Osteocyte (in vitro differentiated cells): ENCODE measurements at places on chromosomes 11 and 22.

GRCh38 chr22:26632422-26633155, 10.8 kb downstream of the CRYBA4 start:
- H3K27me3 ChIP-seq: peaks cover 44% of the 10 kb centered on the region
- no peaks in the 10 kb centered on the region for H3K36me3 ChIP-seq
- no peak overlapping the region for H3K27ac ChIP-seq
- no peak overlapping the region for H3K4me3 ChIP-seq
- no peaks in the 10 kb centered on the region for H3K4me1 ChIP-seq
- DNase-seq: no peak

DNA sequence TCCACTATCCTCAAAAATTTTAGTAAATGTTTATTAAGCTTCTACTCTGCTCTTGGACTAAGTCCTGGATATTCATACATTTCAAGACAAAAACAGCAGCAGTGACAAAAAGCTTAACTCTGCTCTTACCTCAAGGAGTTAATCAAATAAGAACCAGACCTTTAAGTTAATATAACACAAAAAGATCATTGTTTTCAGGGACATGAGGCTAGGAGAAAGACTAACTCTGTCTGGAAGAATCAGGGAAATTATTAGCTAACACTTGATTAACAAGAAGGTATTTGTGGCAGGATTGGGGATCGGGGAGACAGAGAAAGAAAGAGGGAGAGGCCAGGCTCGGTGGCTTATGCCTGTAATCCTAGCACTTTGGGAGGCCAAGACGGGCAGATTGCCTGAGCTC, 74.4 kb downstream of the PPP2R1B start:
- H3K4me1 ChIP-seq: peaks cover 27% of the 10 kb centered on the region
- H3K27ac ChIP-seq: no peak overlapping the region
- peaks cover 22% of the 10 kb centered on the region for H3K36me3 ChIP-seq
- no peaks in the 10 kb centered on the region for H3K27me3 ChIP-seq

DNA sequence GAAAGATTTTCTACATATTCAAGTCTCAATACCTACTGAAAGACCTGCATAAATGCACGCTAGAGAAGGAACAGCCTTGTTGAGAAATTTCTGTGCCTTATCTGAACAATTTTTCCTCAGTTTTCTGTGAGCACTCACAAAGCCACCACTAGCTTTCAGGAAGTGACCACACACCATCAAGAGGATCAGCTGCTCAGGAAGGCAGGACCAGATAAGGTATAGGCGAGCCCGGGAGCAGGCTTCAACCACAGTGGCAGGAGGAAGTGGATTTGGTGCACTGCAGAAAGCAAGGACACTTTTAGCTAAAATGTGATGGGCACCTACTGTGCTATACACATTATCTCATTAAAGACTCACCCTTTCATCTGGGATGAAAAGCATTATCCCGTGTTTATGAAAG, 220.8 kb downstream of the RAB38 start:
- no peaks in the 10 kb centered on the region for H3K36me3 ChIP-seq
- no peak overlapping the region for H3K4me3 ChIP-seq
- H3K27me3 ChIP-seq: no peaks in the 10 kb centered on the region
- no peaks in the 10 kb centered on the region for H3K4me1 ChIP-seq

GRCh38 chr22:38230108-38230825, 28.5 kb downstream of the MAFF start:
- peaks cover 31% of the 10 kb centered on the region for H3K36me3 ChIP-seq
- H3K27ac ChIP-seq: peak overlapping the region; percentile 3
- peaks cover 8% of the 10 kb centered on the region for H3K4me1 ChIP-seq
- DNase-seq: no peak
- no peak overlapping the region for H3K4me3 ChIP-seq

- no peak overlapping the region for H3K4me3 ChIP-seq
- peaks cover 31% of the 10 kb centered on the region for H3K4me1 ChIP-seq
- H3K27ac ChIP-seq: no peak overlapping the region
- H3K36me3 ChIP-seq: no peaks in the 10 kb centered on the region
- DNase-seq: no peak
Measured at GRCh38 chr22:17913801-17914347, 110.5 kb downstream of the MICAL3 start.

GRCh38 chr11:96316869-96317268, 26.1 kb downstream of the MAML2 start:
- no peak for DNase-seq
- peaks cover 7% of the 10 kb centered on the region for H3K36me3 ChIP-seq
- peak overlapping the region; percentile 42 for H3K27ac ChIP-seq
- H3K4me1 ChIP-seq: peaks cover 94% of the 10 kb centered on the region
- no peak overlapping the region for H3K4me3 ChIP-seq

GRCh38 chr11:119126675-119127268, 5.4 kb downstream of the HINFP start:
- DNase-seq: no peak
- H3K27ac ChIP-seq: no peak overlapping the region
- H3K4me1 ChIP-seq: peaks cover 12% of the 10 kb centered on the region
- peaks cover 28% of the 10 kb centered on the region for H3K36me3 ChIP-seq

GRCh38 chr11:42779555-42779954, 532.2 kb upstream of the API5 start:
- H3K27ac ChIP-seq: no peak overlapping the region
- no peak overlapping the region for H3K4me3 ChIP-seq
- no peaks in the 10 kb centered on the region for H3K4me1 ChIP-seq
- H3K27me3 ChIP-seq: no peaks in the 10 kb centered on the region

DNA sequence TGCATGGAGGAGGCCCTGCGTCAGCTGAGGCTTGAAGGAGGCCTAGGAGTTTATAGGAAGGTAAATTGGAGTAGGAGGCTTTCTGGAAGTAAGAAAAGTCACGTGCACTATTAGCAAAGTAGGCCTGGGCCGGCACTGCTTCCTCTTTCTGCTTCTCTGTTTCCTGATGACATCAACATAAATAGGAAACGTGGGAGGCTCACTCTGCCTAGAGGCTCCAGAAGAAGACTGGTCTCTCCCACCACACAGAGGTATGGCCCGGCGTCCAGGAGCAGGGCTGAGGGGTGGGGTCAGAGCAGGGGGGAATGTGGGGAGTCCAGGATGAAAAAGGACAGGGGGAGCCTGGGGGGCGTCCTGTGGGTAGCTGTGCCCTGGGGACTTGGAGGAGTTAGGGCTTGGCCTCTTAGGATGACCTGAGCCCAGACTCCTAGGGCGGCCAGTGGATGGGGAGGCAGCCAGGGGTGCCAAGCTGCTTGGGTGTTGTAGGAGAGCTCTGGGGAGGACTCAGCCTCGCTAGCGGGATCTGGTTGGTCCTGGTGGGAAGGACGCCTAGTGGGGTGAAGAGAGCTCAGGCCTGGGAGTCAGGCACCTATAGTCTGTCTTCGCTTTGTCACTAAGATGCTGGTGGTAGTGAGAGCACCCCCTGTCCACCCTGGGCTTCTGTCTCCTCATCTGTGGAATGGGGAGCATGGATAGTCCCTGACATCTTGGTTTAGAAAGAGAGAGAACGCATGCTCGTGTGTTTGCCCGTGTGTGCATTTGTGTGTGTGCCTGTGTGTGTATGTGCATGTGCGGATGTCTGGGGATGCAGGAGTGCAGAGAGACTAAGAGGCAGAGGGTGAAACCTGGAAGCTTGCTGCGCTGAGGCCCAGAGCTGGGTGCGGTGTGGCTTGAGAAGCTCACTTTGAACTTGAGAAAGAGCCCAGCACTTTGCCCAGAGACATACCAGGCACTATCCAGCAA, at the start of gene CSF2RB:
Gene CSF2RB (plus strand): TSS at position 202 of the 963 bp plus-strand sequence. CDS start 8,580 bp downstream, outside the sequence.
- H3K27me3 ChIP-seq: peaks cover 17% of the 10 kb centered on the region
- H3K4me3 ChIP-seq: no peak within 1 kb of the TSS
- no peak for DNase-seq
- peak within 1 kb of the TSS; percentile 23 for H3K27ac ChIP-seq
- peaks cover 28% of the 10 kb centered on the region for H3K4me1 ChIP-seq

GRCh38 chr11:74011360-74012073, 2.6 kb upstream of the UCP3 start:
- DNase-seq: no peak
- no peak overlapping the region for H3K4me3 ChIP-seq
- H3K4me1 ChIP-seq: peaks cover 6% of the 10 kb centered on the region
- H3K27ac ChIP-seq: no peak overlapping the region
- no peaks in the 10 kb centered on the region for H3K27me3 ChIP-seq

DNA sequence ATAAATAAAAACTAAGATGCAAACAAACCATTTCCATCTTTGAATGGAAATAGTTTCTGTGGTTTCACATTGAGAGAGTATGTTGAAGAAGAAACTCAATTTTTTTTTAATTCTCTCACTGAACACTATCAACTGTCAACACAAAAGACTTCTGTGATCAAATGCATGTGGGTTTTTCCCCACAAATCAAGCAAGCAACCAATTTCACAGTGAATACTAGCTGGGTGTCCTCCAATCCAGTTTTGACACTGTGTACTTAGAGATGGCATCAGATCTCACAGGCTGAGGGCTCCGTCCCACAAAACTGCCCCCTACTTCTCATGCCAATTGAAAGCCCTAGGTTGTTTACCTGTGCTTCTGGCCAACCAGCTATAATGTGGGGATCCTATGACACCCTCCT, 34.5 kb downstream of the CTSC start:
- no peaks in the 10 kb centered on the region for H3K27me3 ChIP-seq
- H3K4me1 ChIP-seq: no peaks in the 10 kb centered on the region
- DNase-seq: no peak
- no peak overlapping the region for H3K4me3 ChIP-seq
- no peak overlapping the region for H3K27ac ChIP-seq

- H3K27ac ChIP-seq: no peak overlapping the region
- no peaks in the 10 kb centered on the region for H3K4me1 ChIP-seq
- DNase-seq: no peak
- peaks cover 31% of the 10 kb centered on the region for H3K27me3 ChIP-seq
- H3K36me3 ChIP-seq: no peaks in the 10 kb centered on the region
Measured at GRCh38 chr11:90113541-90113940, 20.9 kb upstream of the NAALAD2 start.

GRCh38 chr11:10414181-10414580, 40.9 kb upstream of the AMPD3 start:
- peaks cover 18% of the 10 kb centered on the region for H3K4me1 ChIP-seq
- H3K36me3 ChIP-seq: no peaks in the 10 kb centered on the region
- no peak overlapping the region for H3K4me3 ChIP-seq
- no peak for DNase-seq

DNA sequence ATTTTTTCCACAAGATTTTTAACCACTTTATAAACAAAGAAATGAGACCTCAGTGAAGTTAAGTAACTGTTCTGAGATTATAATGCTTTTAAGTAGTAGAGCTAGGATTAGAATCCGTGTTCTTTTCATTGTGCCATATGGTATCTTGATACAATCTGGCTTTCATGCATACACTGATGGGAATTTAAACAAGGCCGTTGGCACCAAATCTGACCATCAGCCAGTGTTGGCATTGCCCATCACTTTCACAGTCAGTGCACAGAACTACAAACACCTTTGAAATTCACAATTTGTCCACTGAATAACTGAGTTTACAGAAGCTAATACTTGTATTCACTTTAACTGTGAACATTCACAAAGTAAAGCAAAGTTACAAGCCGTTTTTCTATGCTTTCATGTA, 1228.0 kb downstream of the TBC1D22A start:
- no peak overlapping the region for H3K4me3 ChIP-seq
- peaks cover 2% of the 10 kb centered on the region for H3K27me3 ChIP-seq
- H3K27ac ChIP-seq: no peak overlapping the region

- H3K36me3 ChIP-seq: no peaks in the 10 kb centered on the region
- H3K4me1 ChIP-seq: no peaks in the 10 kb centered on the region
- peaks cover 16% of the 10 kb centered on the region for H3K27me3 ChIP-seq
- no peak overlapping the region for H3K27ac ChIP-seq
- H3K4me3 ChIP-seq: no peak overlapping the region
- DNase-seq: no peak
Measured at GRCh38 chr11:117538263-117539135, 210.8 kb downstream of the CEP164 start.

- no peak for DNase-seq
- H3K27me3 ChIP-seq: peaks cover 11% of the 10 kb centered on the region
- H3K4me1 ChIP-seq: no peaks in the 10 kb centered on the region
- no peak overlapping the region for H3K4me3 ChIP-seq
- no peaks in the 10 kb centered on the region for H3K36me3 ChIP-seq
Measured at GRCh38 chr22:24848559-24849168, 42.7 kb downstream of the SGSM1 start.
